ENCODE measurements at places on chromosomes 6 and 20. TPM values are rescaled to one million over a fixed set of nuclear protein-coding genes. Genes with fewer than 3 reads are reported as not detected.

ULBP2 gene
- total RNA-seq, result not detected

DNA sequence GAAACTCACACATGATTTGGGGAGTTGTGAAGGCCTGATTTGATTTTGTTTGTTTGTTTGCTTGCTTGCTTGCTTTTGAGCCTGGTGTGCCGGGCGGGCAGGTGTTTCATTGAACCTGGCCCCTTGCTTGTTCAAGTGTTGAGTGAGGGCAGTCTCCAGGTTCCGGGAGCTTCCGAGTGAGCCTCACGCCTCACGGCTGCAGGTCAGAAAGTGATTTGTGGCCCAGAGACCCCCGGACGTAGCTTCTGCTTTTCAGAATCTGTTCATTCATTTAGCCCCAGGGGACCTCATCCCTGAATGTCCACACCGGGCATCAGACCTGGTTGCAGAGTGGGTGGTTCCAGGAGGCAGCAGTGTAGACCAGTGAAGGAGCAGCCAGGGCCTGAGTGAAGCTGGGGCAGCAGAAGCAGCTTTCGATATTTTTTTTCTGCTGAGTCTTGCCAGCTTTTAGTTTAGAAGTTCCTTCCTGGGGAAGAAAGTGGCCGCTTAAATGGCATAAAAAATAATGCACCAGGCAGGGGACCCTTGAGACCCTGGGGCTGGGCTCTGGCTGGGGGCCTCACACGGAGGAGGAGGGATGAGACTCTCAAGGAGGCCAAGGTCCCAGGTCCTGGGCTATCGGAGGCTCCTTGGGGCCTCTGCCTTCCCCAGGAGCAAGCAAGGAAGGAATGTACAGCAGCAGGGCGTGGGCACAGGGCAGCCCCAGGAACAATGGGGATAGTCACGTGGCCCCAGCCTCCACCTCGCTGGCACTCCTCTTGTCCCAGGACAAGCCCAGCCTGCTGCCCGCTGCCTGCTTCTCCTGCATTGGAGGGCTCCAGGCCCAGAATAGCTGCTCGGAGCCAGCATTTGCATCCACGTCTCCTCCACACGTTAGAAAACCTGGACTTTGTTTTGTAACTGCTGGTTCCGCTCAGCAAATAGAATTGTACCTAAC, 89.2 kb upstream of the BHLHE23 start:
- DNase-seq, result no peak

- no peak for DNase-seq
Observed at GRCh38 chr20:63322933-63323273, 29.9 kb downstream of the COL20A1 start.

- DNase-seq, result no peak
Observed at GRCh38 chr20:40232756-40233155, 456.3 kb downstream of the MAFB start.

GRCh38 chr6:3888153-3888957, 39.2 kb downstream of the FAM50B start:
- no peak for DNase-seq

All from B cell (primary cell).